ENCODE measurements at places on chromosomes 6 and 20.

- DNase-seq = no peak
These were observed 33.8 kb upstream of the KIF25 start for GRCh38 chr6:167963589-167964057.

DNA sequence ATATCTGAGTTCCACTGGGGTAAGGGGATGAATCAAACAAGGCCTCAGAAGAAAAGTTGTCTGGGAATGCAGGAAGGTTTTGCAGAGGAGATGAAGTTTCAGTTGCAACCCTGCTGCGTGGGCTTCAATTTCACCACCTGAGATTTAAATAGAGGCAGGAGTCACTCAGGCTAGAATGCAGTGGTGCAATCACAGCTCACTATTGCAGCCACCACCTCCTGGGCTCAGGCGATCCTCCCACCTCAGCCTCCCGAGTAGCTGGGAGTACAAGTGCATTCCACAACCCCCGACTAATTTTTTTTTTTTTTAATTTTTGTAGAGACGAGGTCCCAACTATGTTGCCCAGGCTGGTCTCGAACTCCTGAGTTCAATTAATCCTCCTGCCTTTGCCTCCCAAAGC, 1.5 kb upstream of the ZNF165 start:
- no peak for DNase-seq

GRCh38 chr6:71103641-71104040, 146.8 kb upstream of the B3GAT2 start:
- no peak for DNase-seq

GRCh38 chr6:79872986-79873385, 74.4 kb downstream of the ELOVL4 start:
- DNase-seq = no peak

- DNase-seq = no peak
These were observed 196.6 kb downstream of the ESR1 start for GRCh38 chr6:152004036-152004566.

- DNase-seq = no peak
These were observed 71.6 kb upstream of the FBXL4 start for GRCh38 chr6:99019381-99019780.

GRCh38 chr6:36252005-36252404, 17.9 kb upstream of the PNPLA1 start:
- DNase-seq = no peak

- DNase-seq = no peak
These were observed 355.1 kb downstream of the HAO1 start for GRCh38 chr20:7585126-7585679.

GRCh38 chr6:107698146-107698545, 126.0 kb downstream of the SCML4 start:
- no peak for DNase-seq

DNA sequence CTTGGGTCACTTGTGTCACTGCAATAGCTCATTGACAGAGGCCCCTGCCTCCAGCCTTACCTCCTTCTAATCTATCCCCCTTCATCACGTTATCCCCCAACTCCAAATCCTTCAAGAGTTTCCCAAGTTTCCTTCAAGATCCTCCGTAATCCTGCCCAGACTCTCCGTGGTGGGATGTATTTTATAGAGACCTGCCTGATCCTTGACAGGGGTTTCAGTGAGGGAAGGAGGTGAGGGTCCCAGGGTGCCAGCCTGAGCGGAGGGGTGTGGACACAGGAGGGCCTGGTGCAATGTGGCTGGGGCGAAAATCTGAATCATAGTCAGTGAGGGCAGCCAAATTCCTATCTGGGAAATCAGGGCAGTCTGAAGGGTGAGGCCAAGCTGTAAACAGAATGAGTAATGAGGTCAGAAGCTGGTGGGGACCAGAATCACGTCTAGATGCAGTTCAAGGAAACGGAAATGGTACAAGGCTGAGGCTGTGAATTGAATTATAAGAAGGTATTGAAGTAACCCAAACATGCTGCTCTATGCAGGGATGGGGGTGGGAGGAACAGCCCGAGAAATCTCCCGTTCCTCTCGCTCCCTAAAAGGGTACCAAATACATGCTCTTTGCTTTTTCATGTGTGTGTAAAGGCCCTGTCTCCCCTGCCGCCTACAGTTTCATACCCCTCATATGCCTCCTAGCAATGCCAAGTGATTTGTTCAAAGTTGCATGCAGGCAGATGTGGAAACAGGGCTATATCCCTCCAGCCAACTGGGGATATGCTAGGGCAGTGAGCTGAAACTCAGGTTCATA, 35.4 kb upstream of the PIM1 start:
- no peak for DNase-seq

DNA sequence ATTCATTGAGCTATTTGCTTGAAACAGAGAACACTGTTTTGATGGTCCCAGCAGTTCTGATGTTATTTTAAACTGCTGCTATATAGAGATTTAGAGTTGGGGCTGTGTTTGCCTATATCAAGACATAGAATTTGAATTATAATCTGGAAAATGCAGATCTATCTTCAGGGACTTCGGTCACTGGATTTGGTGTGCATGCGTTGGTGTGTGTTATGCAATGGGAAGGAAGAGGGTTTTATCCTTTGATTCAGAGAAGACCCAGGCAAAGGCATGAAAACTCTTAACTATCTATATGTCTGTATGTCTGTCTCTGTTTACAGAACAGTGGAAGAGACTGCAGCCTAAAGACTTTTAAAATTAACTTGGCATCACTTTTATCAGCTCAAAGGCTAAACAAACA, 2.0 kb downstream of the ADGRB3 start:
- no peak for DNase-seq

GRCh38 chr6:37244430-37245310, 12.9 kb upstream of the TBC1D22B start:
- no peak for DNase-seq

DNA sequence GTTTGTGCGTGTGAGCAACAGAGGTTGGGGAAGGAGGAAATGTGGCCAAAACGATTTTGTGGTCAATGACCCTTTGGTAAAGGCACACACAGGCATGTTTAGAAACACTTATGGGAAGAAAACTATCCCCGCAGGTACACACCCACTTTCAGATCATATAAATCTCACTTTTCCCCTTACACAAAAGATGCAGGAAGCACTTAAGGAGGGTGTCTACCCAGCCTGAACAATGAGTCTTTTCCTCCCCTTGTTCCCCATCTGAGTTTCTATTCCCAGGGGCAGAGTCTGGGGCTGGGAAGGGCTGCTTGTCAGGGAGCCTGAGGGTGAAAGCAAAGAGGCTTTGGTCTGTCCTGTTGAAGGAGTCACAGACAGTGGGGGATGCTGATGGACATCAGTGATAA, 193.2 kb upstream of the SALL4 start:
- no peak for DNase-seq

DNA sequence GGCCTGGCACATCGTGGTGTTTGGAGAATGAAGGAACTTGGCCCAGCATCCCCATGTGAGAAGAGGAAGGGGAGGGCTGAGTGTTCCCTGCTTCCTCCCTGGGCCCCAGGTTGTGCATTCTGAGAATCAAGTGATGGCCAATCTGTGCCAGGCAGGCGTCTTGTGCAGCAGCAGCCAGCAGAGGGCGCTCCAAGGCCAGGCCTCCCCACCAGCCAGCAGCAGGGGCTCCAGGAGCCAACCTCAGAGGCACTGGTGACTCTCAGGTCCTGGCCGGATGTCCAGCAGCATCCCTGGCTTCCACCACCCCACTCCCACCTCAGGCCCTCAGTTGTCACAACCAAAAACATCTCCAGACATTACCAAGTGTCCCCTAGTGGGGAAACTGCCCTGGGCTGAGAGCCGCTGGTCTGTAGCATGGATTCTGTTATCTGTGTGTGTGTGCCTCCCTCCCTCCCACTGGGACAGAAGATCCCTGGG, 192.0 kb downstream of the PREX1 start:
- DNase-seq = peak; percentile 68

DNA sequence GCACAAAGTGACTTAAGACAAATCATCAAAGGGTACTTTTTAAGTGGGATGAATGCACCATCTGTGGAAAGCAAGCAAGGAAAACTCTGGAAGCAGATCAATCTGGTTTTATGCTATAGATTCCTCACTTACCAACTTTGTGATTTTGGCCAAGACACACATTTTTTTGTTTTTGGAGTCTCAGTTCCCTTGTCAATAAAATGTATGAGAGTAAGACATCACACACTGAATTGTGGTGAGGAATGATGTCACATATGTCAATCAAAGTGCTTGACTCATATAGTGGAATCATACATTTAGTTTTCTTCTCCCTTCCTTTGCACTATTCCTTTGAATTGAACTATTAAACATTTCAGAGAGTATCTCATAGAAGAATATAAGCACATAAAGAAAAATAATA, 620.5 kb upstream of the CITED2 start:
- DNase-seq = no peak

- no peak for DNase-seq
These were observed 392.4 kb downstream of the BMP2 start for GRCh38 chr20:7159903-7160302.

GRCh38 chr20:33320006-33320405, 37.0 kb downstream of the BPIFB1 start:
- DNase-seq = no peak

GRCh38 chr6:104227508-104227907, 632.2 kb downstream of the HACE1 start:
- DNase-seq = no peak

DNA sequence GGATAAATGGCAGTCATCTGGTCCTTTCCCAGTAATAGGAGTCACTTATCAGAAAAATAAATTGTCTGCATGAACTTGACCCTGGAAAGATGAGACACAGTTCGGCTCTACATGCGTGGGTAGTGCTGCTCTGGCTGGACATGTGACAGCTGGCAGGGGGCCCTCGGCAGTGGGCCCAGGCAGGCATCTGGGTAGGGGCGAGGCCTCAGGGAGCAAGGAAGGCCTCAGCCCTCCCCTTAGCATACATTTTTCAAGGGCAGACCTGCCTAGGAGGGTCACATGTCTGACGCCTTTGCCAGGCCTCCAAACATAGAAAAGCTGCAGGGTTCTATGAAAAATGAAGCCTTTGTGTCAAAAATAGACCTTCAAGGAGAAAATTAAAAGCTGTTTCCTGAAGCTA, 12.8 kb upstream of the ILRUN start:
- DNase-seq = no peak

DNA sequence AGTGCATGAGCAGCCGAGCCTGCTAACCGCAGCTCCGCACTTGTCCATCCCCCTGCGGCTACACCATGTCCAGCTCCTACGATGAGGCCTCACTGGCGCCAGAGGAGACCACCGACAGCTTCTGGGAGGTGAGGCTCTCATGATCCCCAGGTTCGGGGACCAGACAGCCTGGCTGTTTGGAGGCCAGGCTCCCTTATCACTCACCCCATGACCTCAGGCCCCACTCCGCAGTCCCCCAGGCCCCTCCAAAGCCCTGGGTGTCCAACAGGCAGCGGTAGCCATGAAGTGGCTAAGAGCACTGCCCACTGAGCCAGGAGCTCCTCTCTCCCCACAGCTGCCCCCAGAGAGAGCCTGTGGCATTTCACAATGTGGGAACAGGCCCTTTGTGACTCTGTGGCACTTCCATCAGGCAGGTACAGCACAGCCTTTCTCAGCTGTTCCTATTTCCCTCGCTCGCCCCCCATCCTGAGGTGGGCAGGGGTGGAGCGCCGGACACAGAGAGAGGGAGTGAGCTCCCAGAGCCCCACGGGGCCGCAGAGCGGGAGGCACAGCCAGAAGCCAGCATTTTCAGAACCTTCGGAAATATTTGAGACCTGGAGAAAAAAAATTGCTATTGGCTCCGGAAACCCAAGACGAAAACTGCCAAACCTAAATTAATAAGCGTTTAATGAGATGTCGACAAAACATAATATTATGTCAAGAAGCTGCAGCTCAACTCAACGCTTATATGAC, 29.7 kb downstream of the SPDEF start:
- no peak for DNase-seq

- DNase-seq = no peak
These were observed 4.0 kb upstream of the PPP1R3G start for GRCh38 chr6:5081182-5081581.

- DNase-seq = no peak
These were observed 15.7 kb downstream of the AMD1 start for GRCh38 chr6:110890288-110890687.

DNA sequence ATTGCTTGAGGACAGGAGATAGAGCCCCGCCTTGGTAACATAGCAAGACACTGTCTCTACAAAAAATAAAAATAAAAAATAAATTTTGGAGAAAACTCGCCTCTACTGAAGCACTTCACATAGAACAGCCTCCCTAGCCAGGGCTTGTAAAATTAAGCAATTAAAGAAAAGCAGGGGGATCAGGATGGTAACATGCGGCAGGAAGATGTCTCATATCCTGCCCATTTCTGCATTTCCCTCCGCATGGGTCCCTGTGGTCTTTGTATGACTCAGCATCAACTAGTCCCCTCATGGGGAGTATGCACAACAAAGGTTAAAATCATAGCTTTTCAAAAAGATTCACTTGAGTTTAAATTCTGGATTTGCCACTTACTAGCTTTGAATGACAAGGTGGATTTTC, 379.0 kb downstream of the EPHA7 start:
- no peak for DNase-seq

- DNase-seq = no peak
These were observed 33.2 kb downstream of the SERPINB6 start for GRCh38 chr6:2938004-2938631.

- peak; percentile 69 for DNase-seq
These were observed 9.5 kb upstream of the IGF2R start for GRCh38 chr6:159959165-159959975.

DNA sequence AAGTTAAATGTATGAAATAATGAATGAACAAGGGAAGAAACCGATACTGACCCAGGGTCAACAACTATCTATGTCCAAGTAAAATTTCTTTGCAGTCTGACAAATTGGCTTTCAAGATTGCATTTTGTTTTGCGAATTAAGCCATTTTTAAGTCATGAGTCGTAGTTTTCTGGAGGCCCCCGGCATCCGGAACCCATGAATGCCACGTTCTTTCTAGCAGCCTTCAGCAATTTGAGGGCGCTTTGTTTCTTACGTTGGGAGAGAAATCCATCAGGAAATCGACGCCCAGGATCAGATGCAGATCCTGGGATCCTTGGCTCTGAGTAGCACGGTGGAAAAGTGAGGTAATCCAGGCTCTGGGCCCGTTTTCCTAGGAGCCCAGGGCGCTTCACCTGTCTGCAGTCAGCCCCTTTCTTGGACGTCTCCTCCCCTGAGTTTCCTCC, 309 bp upstream of the ABRACL start:
- DNase-seq = peak; percentile 15

- DNase-seq = no peak
These were observed 18.3 kb downstream of the ZMYND8 start for GRCh38 chr20:47338131-47338628.

GRCh38 chr20:57701651-57702050, 8.2 kb downstream of the PMEPA1 start:
- no peak for DNase-seq

DNA sequence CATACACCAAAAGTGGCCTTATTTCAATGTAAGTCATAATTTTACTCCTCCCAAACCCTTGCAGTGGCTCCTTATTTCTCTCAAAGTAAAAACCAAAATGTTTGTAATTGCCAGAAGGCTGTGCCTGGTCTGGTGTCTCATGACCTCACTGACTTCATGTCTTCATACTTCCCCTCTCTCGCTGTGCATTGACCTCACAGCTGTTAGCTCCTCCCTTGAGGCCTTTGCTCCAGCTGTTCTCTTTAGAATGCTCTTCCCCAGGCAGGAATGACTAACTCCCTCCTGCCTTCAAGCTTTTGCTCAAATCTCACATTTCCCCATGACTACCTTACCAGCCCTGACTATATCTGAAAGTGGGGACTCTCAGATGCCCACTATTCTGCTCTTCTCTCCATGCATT, 83.3 kb downstream of the MTFR2 start:
- DNase-seq = no peak

Measured in RPMI8226 (cell line).